ENCODE measurements at places on chromosomes 11 and 22. TPM values are rescaled to one million over a fixed set of nuclear protein-coding genes. Genes with fewer than 3 reads are reported as not detected.
A peak's percentile ranks its signal among the peaks of the same experiment; 100 is the strongest.

- no peak for DNase-seq
These were observed 12.2 kb downstream of the NEAT1 start for GRCh38 chr11:65434667-65435410.

DNA sequence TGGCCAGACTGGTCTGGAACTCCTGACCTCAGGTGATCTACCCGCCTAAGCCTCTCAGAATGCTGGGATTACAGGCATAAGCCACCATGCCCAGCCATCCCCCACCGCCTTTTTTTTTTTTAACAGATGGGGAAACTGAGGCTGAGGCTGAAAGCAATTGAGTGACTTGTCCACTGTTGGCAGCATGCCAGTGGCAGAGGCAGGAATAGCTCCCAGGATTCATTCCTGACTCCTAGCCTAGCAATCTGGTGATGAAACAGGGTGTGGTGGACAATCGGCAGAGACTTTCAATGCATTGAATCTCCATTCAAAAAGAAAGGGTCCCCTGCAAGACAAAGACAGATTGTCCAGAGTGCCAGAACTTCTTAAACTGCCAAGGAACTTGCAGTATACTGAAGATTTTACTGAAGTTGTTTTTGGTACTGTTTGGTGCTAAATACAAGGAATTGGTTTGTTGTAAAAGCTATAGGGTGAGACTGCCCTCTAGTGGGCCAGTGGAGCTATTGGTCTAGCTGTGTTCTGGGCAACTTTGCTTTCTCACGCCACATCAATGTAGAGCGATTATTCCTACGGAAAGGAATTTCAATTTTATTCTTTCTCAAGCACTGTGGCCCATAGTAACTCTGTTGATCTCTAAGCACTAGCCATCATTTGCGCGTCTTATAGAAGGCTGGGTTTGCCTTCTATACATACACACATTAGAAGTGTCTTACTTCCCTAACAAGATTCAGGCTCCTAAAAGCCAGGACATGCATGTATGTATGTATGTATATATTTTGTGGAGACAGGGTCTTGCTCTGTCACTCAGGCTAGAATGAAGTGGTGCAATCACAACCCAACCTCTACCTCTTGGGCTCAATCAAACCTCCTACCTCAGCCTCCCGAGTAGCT lies 21.0 kb downstream of the C22orf31 start:
- DNase-seq: peak; percentile 29

PHOX2A gene
- not detected for total RNA-seq

DNA sequence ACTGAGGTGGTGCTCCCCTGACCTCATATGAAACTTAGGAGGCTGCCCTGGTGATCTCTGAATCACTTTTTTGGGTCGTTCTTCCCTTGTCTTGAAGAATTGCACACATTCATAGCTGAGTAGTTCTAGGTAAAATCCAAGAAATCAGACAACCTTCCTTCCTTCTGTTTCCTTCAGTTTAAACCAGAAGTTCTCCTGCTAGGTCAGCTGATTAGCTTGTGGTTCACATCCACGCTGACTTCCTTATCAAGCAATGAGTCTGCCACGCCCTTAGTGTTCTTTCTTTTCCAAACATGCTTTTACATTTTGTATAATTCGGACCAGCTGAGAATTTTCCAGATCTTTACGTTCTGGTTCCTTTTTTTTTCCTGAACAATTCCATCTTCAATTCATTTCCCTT lies 892.8 kb downstream of the NTM start:
- DNase-seq: no peak

OR51E1 gene
- 2.3 TPM for total RNA-seq

- no peak for DNase-seq
These were observed 78.7 kb upstream of the NARS2 start for GRCh38 chr11:78653294-78653909.

TMEM45B gene
- not detected for total RNA-seq

- DNase-seq: no peak
These were observed 22.4 kb downstream of the RTCB start for GRCh38 chr22:32389685-32390084.

UBE2L6 gene
- total RNA-seq: 23.4 TPM

- no peak for DNase-seq
These were observed 817.4 kb downstream of the BRD1 start for GRCh38 chr22:49010070-49010863.

DNA sequence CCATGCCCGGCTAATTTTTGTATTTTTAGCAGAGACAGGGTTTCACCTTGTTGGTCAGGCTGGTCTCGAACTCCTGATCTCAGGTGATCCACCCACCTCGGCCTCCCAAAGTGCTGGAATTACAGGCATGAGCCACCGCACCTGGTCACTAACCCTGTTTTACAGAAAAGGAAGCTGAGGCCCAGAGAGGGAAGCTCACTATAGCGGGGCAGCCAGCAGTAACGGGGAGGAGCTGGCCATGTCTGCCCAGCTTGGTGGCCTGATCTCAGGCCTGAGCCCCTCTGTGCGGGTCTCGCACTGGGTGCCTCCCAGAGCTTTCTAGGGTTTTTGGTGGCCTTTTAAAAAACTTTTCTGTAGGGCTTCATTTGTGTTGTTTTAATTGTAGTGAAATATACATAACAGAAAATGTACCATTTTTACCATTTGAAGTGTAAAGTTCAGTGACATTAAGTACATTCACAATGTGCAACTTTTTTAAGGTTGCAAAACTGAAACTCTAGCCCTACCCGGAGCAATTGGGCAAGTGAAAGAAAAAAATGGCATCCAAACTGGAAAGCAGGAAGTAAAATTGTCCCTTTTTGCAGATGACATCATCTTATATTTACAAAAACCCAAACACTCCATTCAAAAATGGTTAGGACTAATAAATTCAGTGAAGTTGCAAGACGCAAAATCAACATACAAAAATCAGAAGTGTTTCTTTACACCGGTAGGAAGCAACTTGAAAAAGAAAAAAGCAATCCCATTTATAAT lies 14.5 kb upstream of the CYTH4 start:
- no peak for DNase-seq

PDE2A gene
- total RNA-seq: 30.1 TPM

DNA sequence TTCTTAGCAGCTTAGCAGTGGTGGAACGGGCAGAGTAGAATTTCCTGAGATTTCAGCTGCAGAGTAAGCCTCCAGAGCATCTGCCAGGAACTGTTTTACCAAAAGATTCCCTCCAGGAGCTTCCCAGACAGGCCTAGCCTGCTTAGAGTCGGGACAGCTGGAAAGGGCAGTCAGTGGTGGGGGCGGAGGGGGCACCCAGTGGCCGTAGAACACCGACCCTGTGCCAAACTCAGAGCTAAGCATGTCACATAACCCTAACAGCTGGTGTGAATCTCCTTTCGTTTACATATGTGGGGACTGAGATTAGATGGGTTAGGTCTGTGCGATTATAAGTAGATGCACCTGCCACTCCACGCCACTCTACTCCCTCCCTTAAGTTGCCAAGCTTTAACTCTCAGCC lies 80.0 kb upstream of the CRTAM start:
- no peak for DNase-seq

SCN2B gene
- 5.3 TPM for total RNA-seq

SMCO4 gene
- 43.4 TPM for total RNA-seq

DNA sequence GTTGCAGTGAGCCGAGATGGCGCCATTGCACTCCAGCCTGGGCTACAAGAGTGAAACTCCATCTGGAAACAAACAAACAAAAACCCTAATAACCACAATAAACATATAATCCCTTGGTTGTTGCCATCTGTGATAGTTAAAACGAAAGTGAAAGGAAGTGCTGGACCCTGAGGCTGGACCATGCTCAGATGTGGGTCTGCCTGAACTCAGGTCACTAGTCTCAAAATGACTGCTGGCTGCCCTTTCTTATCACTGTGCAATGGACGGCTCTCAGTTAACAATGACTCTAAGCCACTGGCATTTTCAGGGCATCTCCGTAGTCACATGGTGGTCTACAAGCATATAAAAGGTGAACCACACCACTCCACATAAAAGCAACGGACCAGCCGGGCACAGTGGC lies 48.2 kb upstream of the FTH1 start:
- DNase-seq: no peak

DNA sequence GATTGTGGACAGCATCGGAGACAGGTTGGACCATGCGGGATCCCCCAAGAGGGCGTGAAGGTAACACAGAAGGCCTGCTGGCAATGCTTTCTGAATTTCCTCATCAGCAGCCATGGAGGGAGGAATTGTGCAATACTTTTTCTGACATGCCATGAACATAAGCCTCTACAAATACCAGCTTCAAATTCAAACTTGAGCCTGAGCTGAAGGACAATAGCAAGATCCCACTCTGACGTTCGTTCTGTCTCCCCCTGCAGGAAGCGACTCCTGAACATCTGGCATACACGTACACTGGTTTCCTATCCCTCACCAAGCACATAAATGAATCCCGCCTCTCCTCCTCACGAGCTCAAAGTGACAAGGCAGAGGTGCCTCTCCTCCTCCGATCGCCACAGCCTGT lies 312.2 kb downstream of the BRD1 start:
- no peak for DNase-seq

- DNase-seq: no peak
These were observed 10.7 kb downstream of the TSPAN18 start for GRCh38 chr11:44737245-44738085.

- no peak for DNase-seq
These were observed 120.1 kb upstream of the SLC5A12 start for GRCh38 chr11:26841818-26842473.

GRCh38 chr22:40347300-40347699 lies 1.0 kb downstream of the ADSL start:
- no peak for DNase-seq

DNA sequence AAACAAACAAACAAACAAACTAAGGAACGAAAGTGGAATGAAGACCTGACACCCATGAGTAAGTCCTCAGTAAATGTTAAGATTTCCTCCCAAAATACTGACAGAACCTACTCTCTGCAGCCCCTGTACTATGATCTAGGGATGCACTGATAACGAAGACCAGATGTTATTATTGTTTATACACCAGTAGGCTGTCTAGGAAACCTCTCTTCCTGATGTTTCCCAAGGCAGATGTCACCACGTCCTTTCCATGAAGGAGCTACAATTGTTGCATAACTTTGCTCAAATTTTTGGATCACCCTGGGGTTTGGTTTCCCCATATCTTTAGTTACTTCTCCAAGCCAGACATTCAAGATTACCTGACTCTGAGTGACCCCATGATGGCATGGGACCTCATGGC lies 340.7 kb downstream of the MIAT start:
- DNase-seq: no peak

ANAPC15 gene
- 45.6 TPM for total RNA-seq

SLC22A24 gene
- not detected for total RNA-seq

DNA sequence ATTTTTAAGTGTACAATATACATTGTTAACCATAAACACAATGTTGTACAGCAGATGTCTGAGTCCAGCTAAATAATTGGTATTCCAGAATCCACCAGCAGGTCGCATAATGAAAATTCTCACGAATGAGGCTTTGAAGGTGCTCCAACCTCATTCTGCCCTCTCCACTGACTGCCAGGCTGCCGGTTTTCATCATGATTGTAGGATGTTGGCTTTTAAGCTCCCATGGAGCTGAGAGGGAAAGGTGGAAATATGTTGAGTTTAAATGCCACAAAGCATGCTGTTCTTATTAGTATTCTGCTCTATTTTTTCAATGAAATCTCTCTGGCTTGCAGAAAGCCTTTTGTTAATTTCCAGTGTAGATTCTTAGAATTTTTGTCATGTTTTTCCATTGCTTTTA lies 337.2 kb upstream of the DDI1 start:
- no peak for DNase-seq

OR51E2 gene
- total RNA-seq: not detected

GRCh38 chr11:125624756-125625213 lies at the start of gene CHEK1:
Gene CHEK1, plus strand, starts transcription at chr11:125625163. Its CDS starts 1,606 bp downstream, at chr11:125626769.
- DNase-seq: no peak

- no peak for DNase-seq
These were observed 73.4 kb downstream of the ARHGEF12 start for GRCh38 chr11:120409655-120410054.

ARHGAP8 gene
- 0.40 TPM for total RNA-seq

GRCh38 chr11:18721561-18722292 lies 4.3 kb downstream of the IGSF22 start:
- peak; percentile 40 for DNase-seq

DNA sequence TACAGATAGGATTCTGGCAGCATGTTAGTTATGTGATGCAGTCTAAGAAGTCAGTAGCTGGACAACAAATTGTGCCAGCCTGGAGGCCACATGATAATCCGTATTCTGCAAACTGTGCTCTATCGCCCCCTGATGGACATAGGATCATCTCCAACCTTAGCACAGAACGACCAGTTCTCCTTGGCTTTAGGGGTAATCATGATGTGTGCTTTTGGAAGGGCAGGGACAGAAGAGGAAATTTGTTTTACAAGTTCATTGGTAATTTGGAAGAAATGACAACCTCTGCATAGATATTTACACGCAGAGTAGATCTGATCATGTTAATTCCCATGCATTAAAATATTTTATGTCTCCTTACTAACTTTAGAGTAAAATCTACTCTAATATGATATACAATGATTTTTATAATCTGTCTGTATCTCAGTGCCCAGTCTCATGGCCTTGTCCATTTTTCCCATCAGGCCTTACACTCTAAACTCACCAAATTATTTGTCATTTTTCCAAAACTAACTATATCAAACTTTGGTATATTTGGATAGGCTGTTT lies 12.1 kb downstream of the OR10D3 start:
- no peak for DNase-seq

DNA sequence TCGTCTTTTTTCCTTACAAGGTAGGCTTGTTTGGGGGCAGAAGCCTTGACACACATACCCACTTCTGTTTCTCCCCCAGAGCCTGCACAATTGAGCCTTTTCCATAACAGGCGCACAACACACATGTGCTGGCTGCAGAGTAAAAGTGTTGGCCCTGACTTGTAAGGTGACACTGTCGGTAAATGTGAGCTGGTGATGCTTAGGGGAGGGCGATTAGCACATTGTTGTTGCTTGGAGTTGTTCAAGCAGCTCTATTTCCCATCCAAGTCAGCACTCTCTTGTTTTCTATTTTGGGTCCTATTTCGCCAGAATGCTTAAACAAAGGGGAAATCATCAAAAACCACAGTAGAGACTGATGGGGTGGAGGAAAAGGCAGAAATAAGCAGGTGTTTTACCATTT lies 51.9 kb upstream of the PTPRJ start:
- no peak for DNase-seq

DNA sequence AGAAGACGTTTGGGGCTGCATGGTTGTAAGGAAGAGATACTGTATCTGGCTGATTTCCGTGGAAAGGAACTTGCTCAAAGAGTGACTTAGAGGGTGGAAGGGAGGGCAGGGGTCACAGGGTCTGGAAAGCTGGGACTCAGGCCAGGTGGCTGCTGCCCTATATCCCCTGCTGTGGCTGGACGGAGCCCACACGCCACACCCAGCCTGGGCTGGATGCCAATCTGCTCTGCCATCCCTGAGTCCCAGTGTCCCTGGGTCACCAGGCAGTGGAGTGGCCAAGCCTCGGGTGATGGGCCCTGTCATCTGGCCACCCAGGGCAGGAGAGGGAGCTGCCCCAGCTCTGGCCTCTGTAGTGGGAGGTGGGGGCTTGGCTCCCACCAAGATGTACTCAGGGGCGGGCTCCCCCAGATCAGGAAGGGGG lies 26.5 kb upstream of the KRTAP5-7 start:
- DNase-seq: peak; percentile 57

DNA sequence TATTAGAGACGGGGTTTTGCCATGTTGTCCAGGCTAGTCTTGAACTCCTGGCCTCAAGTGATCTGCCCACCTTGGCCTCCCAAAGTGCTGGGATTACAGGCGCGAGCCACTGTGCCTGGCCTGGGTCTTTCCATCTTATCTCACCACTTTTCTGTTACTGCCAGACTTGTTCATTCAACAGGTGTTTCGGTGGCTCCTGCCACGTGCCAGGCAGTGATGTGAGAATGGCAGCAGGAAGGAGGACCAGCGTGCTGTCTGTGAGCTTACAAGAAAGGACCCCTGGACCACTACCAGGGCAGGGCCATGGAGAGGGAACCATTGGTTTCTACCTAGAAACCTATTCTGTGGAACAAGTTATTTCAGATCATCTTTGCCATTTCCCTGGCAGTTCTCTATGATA lies 44.2 kb downstream of the CLMP start:
- no peak for DNase-seq

Measured in heart right ventricle (tissue), 16 donors.